ENCODE measurements at places on chromosomes 1 and 21.
A peak's percentile ranks its signal among the peaks of the same experiment; 100 is the strongest.

DNA sequence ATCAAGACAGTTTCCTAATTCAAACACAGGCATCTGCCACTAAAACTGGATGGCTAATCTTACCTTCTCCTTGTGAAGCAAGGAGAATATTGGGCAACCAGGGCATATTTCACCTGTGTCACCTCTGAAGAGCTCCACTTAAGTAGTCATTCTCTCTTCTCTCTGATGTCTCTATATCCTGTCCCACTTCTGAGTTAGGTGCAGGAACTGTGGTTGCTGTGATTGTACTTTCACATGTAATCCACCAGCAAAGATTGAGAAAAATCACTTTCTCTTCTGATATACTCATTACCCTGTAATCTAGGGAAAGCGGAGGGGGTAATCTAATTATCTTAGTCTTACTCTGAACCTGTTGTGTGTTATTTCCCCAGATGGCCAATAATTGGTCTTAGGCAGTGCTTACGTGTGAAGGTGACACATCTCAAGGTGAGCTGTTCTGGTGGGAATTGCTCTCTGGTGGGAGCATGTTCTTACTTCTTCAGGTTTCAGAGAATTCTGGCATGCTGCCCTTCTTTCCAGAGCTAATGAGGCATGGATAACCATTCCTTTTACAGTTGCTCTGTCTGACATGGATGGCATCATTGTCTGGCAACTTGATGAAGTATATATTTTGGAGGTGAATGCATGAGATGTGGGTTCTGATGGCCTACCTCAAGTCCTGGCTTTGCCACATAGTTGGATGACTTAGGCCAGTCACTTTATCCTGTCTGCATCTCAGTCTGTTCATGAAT, 12.0 kb downstream of the XCL2 start:
- peak; percentile 4 for DNase-seq

DNA sequence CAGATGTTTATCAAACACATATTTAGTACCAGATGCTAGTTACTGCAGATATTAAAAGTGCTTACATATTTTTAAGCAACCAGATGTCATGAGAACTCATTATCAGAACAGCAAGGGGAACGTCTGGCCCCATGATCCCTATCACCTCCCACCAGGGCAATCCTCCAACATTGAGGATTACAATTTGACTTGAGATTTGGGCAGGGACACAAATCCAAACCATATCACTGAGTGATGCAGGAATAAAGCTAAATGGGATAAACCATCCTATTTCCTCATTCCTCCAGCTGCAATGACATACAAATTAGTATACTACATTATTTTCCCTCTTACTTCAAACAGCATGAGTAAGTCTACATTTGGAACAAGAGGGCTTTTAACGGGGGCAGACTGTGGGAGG, 3.1 kb upstream of the KCNK2 start:
- no peak for DNase-seq

DNA sequence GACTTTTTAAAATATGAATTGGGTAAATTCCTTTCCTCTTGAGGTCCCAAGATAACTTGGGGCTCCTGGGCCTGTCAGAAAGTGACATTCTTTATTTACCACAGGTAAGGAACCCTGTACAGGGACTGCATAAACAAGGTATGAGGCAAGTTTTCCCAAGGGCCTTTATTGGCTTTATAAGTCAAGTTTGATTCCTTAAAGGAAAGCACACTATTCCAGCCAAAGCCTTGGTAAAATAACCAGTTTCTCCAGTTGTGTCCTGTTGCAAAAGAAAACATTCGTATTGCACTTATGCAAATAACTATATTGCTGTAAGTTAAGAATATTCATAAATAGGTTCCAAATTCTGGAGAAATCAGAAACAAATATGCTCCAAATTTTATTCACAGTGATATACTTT, 21.9 kb upstream of the METTL18 start:
- DNase-seq: no peak

GRCh38 chr1:218779341-218780100, 394.2 kb upstream of the LYPLAL1 start:
- no peak for DNase-seq

DNA sequence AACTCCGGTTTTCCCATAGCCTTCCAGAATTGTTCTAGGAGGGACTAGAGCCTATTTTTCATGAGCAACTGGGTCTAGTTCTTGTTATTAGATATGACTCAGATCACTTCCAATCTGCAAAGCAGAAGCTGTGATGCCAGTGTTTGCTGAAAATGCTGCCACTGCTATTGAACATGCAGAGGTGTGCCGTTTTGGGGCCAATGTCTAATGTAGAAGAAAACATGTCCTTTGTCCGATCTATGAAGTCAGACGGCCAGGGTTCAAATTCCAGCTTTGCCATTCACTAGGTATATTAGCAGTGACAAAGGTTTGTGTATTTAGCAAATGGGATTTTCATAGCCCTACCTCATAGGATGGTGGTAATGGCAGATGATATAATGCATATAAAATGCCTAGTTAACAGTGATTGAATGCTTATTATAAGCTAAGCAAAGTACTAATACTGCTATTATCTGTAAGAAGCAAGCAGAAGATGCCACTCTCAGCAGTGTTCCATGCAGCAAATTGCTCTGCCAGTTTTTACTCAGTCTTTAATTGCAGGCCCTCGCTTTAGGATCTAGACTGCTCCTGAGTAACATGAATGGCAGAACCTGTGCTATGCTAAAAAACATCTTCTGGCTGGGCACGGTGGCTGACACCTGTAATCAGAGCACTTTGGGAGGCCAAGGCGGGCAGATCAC, 40.1 kb upstream of the CXADR start:
- DNase-seq: no peak

All from Daoy (cell line).